ENCODE measurements at places on chromosomes 4 and X.

GRCh38 chr4:158131027-158131426 is 41.8 kb downstream of the GASK1B start:
- no peak for DNase-seq

GRCh38 chr4:72631296-72631695 is 62.3 kb upstream of the ADAMTS3 start:
- no peak for DNase-seq

GRCh38 chrX:103586314-103586646 is 965 bp downstream of the TCEAL4 start:
- DNase-seq, result no peak

- no peak for DNase-seq
Observed at GRCh38 chr4:9867751-9868425, 86.5 kb downstream of the DRD5 start.

DNA sequence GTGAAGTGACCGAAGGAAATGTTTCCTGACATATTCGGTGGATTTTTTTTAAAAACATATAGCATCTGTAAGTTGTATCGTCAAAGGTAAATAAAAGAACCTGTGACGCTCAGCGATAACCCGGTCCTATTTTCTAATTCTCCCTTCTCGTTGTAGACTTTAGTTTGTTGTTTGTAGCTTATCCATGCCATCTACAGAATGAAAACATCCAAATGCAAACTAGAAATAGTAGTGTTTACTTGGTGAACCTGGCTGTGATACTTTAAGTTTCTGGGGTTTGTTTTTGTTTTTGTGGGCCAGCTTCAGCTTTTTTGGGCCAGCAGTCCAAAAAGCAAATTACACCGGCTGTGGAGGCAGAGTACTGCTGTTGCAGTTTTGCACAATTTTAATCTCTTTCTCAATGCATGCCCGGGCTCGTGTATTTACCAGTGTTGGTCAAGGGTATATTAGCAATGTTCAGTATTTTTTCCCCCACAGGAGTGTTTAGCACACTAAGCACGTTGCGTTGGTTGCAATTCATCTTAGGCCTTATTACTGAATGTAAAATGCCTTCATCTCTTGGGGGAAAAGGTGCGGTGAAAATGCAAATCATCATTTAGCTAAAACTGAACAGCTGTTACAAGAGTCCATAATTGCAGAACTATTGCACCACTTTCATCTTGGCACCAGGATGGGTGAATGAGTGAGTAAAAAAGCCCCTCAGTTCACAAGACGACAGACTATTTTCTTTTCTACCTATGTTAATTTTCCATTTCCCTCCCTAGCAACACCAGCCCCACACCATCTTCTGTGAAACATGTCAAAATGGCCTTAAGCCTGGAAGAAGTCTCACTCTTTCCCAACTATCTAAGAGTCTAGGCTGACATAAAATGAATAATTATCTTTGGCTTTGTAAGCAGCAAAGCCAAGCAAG is 1.7 kb upstream of the CNOT6L start:
- DNase-seq, result no peak

DNA sequence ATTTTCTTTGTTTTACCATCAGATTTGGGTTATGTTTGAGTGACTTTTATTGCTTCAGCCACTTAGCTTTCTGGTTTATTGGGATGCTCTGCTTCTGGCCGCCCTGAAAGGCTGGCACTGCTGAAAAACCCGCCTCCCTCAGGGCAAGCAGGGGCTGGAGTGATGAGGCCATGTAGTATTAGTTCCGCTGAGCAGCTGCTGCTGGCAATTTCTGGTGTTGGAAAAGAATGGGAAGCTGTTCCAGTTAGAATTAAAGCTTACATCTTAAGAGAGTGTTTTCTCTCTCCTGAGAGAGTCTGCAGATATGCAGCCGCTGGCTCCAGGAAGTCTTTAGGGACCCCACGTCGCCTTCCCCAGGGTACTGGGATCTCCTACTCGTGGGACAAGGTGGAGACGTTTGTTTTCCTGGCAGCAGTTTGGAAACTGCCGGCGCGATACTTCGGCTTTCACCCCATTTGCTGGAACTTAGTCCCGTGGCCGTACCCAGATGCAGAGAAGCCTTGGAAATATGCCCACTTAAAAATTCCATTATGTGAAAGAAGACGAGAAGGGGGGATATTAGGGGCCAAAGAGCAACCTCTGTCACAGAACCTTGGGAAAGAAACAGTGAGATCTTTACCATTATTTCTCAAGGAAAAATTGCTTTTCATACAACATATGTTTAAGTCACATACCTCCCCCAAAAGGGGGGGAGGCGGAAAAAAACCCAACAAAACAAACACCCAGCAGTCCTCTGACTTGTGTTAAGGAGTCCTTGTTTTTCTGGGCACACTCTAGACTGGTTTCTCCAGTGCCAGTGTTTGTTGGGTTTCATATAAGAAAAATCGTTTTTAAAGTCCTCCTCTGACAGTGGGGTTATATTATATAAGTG is 72.6 kb downstream of the TMEM131L start:
- no peak for DNase-seq

- no peak for DNase-seq
Observed at GRCh38 chr4:151952137-151952536, 191.3 kb upstream of the GATB start.

DNA sequence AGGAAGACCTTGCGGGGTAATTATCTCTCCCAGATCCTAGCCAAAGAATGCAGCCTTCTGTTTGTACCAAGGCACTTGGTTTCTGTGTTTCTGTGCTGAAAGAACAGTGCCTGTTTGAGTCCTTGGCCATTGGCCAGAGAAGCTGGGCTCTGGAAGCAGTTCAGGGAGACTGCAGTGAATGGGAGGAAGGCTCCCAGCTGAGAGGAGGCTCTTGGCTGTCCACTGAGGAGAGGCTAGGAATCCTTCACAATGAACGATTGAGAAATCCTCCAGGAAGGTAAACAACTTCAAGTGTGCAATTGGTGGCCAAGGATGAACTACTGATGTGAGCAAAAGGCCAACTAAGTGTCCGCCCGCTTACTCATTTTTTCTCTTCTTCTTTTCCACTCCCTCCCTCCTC is 61.3 kb downstream of the HS3ST1 start:
- DNase-seq, result no peak

DNA sequence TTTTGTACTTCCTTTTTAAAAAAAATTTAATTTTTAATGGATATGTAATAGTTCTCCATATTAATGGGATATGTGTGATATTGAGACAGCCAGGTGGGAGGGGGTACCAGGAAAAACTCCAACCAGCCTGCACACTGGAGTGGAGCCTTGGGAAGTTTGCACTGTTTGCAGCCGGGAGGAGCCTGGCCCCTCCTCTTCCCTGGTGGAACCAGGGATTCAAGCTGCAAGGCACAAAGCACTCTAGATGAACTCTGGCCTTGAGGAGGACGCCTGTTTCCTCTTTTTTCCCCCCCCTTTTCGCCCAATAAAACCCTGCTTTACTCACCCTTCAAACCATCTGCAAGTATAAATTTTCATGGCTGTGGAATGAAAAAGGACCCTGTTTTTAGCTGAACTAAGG is 48.2 kb upstream of the GC start:
- no peak for DNase-seq

GRCh38 chr4:80266253-80266901 is at the start of gene FGF5:
Gene FGF5 (plus strand): TSS chr4:80266664. CDS start chr4:80266825, 161 bp downstream.
- no peak for DNase-seq

DNA sequence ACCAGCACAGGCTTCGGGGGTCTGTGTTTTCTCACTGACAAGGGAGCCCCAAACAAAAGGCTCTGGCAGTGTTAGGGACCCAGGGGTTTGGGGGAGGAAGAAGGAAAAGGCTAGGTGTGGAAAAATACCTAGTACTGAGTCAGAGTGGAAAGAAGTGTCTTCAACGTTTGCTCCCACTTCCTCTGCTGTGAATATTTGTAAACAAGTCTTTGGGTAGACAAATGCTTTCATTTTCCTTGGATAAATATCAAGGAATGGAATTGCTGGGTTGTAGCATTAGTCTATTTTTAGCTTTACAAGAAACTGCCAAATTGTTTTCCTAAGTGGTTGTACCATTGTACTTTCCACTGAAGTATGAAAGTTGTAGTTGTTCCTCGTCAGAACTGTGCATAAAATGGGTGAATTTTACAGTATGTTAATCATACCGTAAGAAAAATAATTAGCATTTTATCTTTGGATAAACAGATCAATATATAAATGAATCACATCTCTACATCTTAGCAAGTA is 17.4 kb downstream of the COL4A5 start:
- no peak for DNase-seq

DNA sequence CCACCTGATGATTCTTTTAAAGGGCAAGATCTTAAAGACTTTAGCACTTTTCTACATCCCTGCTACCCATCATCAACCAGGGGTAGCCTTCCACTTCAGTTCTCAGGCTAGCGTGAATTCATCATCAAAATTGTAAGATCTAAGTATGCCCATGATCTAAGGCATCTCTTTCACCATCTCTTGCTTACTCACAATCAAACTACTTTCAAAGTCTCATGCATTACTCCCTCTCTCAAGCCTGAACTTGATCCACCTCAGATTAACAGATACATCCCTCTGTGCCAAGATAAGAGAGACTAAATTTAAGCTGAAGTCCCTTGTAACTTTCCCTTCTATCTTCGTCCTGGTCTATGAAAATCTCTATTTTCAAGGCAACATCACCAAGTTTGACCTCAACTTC is 62.8 kb downstream of the DHX15 start:
- no peak for DNase-seq

GRCh38 chrX:21905953-21906352 is 34.6 kb upstream of the SMS start:
- no peak for DNase-seq

- no peak for DNase-seq
Observed at GRCh38 chr4:185566972-185567371, 31.7 kb upstream of the PDLIM3 start.

GRCh38 chrX:79556800-79557199 is 189.7 kb upstream of the ITM2A start:
- no peak for DNase-seq

Measured in CD4-positive, alpha-beta T cell treated with Interleukin-6 at 100 ng/mL for 8 hours (primary cell).